T-cell (primary cell): ENCODE measurements at places on chromosomes 7 and 10. TPM values are rescaled to one million over a fixed set of nuclear protein-coding genes. Genes with fewer than 3 reads are reported as not detected.

DNA sequence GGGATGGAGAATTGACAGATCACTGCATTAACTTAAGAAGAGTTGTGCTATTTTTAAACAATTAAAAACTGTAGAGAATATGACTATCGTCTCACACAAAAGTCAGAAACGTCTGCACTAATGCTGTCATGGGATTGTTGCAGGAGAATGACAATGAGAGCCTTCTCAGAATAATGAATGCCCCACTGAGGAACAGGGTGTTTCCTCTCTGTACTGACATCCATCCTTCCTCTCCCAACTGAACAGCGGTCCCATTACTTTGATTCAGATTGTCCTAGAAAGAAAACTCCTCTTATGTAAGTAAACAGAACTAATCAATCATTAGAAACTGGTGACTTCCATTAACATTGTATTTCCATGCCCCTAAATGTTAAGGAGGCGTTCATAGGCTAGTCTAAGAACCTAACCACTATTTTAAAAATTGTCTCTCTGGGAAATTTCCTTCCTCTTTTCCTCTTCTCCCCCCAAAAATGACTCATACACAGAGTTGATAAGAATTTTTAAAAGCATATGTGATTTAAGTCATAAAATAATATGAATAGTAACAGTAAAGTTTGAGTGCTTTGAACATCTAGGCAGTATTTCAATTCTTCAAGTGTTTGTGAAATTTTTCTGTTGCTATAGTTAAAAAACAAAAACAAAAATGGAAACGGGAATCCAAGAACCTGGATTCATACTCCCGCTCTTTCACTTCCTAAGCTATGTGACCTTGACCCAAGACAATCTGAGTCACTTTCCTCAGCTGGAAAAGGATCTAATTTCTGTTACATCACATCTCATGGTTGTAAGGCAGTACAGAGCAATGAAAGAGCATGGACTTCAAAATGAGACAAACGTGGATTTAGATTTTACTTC, 12.7 kb upstream of the MACC1 start:
- H3K27me3 ChIP-seq, result no peaks in the 10 kb centered on the region
- DNase-seq, result no peak
- H3K4me1 ChIP-seq, result no peaks in the 10 kb centered on the region
- H3K36me3 ChIP-seq, result no peaks in the 10 kb centered on the region

GNGT1 gene
- not detected for total RNA-seq

- H3K27me3 ChIP-seq, result peaks cover 13% of the 10 kb centered on the region
- H3K36me3 ChIP-seq, result no peaks in the 10 kb centered on the region
- H3K4me1 ChIP-seq, result no peaks in the 10 kb centered on the region
- peak overlapping the region; percentile 29 for H3K27ac ChIP-seq
Observed at GRCh38 chr10:120987359-120987758, 136.2 kb downstream of the WDR11 start.

DNA sequence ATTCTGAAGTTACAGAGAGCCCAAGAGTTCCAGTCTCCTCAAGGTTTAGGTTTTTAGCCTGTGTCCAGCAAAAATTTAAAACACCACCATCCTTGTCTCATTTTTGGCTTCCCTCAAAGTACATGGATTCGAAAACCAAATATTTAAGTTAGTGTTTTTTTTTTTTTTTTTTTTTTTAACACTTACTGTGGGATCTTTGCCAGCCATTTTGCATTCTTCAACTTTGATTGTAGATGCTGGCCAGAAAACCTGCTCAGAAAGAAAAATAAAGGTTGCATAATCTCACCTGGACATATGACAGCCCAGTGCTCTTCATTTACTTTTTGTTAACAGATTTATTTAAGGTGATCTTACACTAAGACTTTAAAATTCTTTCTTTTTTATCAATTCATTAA, 91.6 kb downstream of the SEMA3C start:
- H3K4me3 ChIP-seq, result no peak overlapping the region
- H3K27me3 ChIP-seq, result no peaks in the 10 kb centered on the region
- no peaks in the 10 kb centered on the region for H3K4me1 ChIP-seq
- no peak overlapping the region for H3K27ac ChIP-seq
- no peaks in the 10 kb centered on the region for H3K36me3 ChIP-seq

MALRD1 gene
- not detected for total RNA-seq

A1CF gene
- 0.23 TPM for total RNA-seq

TMEM236 gene
- not detected for total RNA-seq

DNA sequence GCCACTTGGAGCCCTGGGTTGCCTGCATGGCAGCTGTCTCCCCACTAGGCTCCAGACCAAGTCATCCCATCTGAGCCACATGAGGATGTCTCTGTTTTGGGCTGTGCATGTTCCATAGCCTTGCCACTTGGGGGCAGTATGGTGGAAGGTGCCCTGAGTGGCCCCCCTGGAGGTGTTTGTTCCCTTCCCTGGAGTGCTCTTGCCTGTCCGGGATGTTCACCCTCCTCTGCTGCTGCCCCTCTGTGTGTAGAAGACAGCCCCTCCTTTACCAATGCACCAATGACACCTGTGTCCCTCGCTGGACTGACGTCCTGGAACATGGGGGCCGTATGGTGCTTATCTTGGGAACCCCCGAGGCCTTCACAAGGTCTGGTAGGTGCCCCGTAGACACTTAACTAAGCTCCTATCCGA, 100.2 kb downstream of the ACTR3B start:
- DNase-seq, result no peak
- no peaks in the 10 kb centered on the region for H3K27me3 ChIP-seq
- H3K4me1 ChIP-seq, result no peaks in the 10 kb centered on the region
- no peaks in the 10 kb centered on the region for H3K36me3 ChIP-seq
- no peak overlapping the region for H3K4me3 ChIP-seq

OPN1SW gene
- not detected for total RNA-seq

DNA sequence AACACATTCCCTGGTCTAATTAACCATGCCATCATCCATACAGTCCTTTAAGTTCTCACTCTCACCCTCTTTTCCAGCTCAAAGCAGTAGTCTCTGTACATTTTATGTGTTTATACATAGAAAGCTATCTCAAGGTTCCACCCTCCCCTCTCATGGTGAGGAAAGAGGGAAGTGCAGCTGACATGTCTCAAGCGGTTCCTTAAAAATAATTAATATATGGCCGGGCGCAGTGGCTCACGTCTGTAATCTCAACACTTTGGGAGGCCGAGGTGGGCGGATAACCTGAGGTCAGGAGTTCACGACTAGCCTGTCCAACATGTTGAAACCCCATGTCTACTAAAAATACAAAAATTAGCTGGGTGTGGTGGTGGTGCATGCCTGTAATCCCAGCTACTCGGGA, 36.7 kb downstream of the ZC3HAV1 start:
- no peak for DNase-seq
- H3K36me3 ChIP-seq, result peaks cover 89% of the 10 kb centered on the region

CTNNA3 gene
- not detected for total RNA-seq

DNA sequence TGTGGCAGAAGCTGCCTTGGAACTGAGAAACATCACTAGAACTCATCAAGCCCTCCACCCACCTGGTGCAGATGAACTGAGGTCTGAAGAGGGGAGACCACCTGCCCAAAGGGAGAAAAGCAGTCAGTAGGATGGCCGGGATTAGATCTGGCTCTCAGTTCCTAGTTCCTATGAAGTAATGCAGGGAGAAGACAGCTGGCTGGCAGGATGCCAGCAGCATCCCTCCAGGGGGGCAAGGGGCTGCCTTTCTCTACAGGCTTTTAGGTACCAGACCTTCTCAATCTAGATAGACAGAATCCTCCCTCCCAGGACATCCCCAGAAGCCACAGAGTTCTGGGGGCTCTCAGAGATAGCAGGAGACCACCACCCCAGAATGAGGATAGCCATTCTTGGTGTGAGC, 7.8 kb downstream of the CRHR2 start:
- peaks cover 4% of the 10 kb centered on the region for H3K27me3 ChIP-seq
- no peaks in the 10 kb centered on the region for H3K36me3 ChIP-seq
- no peak overlapping the region for H3K27ac ChIP-seq
- H3K4me3 ChIP-seq, result no peak overlapping the region
- no peaks in the 10 kb centered on the region for H3K4me1 ChIP-seq
- no peak for DNase-seq

- H3K27ac ChIP-seq, result no peak overlapping the region
- H3K27me3 ChIP-seq, result no peaks in the 10 kb centered on the region
- H3K36me3 ChIP-seq, result no peaks in the 10 kb centered on the region
Observed at GRCh38 chr7:31720366-31720765, 33.4 kb downstream of the PPP1R17 start.

OR2A42 gene
- not detected for total RNA-seq

SLC26A5 gene
- not detected for total RNA-seq

- H3K27ac ChIP-seq, result no peak overlapping the region
- H3K4me1 ChIP-seq, result peaks cover 18% of the 10 kb centered on the region
- H3K27me3 ChIP-seq, result no peaks in the 10 kb centered on the region
- H3K36me3 ChIP-seq, result no peaks in the 10 kb centered on the region
Observed at GRCh38 chr10:96840841-96841518, 8.9 kb downstream of the LCOR start.

CAMK2B gene
- total RNA-seq, result not detected

GRCh38 chr10:21482821-21483220, 42.7 kb downstream of the SKIDA1 start:
- no peak overlapping the region for H3K27ac ChIP-seq
- no peak overlapping the region for H3K4me3 ChIP-seq
- no peaks in the 10 kb centered on the region for H3K4me1 ChIP-seq
- H3K27me3 ChIP-seq, result no peaks in the 10 kb centered on the region
- DNase-seq, result no peak

DNA sequence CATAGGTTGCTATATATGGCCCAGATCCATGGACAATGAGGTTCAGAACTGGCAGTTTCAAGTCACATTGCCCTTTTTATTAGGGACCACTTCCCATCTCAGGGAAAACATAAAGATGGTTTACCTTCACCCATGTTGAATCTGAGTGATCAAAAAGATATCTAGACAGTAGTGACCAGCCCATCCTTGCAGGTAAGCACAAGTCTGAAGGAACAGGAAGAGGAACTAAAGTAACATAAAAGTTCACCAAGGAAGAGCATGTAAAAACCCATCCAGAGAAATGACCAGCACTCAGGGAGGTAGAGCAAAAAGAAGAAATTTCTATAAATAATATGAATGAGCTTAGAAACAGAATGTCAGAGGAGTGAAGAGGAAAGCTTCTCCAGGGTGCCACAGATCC, 382.5 kb downstream of the PARD3 start:
- no peak overlapping the region for H3K27ac ChIP-seq
- H3K4me3 ChIP-seq, result no peak overlapping the region
- no peak for DNase-seq
- H3K36me3 ChIP-seq, result no peaks in the 10 kb centered on the region

DNA sequence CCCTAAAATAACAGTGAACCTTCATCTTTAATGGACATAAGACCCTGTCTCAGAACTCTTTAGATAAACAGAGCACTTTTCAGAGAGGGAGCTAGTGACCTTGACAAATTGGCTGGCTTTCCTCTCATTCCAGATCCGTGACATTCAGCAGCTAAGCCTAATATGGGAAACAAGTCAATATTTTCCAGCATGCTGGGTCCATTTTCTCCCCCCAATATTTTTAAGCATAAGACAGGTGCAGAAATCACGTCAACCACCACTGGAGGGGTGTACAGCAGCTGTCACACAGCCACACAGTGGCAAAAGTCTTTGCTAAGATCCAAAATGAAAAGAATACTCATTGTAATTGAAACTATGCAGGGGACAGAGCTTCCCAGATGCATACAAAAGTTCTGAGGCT, 26.1 kb downstream of the LRRTM3 start:
- no peak overlapping the region for H3K27ac ChIP-seq
- H3K27me3 ChIP-seq, result no peaks in the 10 kb centered on the region

DNA sequence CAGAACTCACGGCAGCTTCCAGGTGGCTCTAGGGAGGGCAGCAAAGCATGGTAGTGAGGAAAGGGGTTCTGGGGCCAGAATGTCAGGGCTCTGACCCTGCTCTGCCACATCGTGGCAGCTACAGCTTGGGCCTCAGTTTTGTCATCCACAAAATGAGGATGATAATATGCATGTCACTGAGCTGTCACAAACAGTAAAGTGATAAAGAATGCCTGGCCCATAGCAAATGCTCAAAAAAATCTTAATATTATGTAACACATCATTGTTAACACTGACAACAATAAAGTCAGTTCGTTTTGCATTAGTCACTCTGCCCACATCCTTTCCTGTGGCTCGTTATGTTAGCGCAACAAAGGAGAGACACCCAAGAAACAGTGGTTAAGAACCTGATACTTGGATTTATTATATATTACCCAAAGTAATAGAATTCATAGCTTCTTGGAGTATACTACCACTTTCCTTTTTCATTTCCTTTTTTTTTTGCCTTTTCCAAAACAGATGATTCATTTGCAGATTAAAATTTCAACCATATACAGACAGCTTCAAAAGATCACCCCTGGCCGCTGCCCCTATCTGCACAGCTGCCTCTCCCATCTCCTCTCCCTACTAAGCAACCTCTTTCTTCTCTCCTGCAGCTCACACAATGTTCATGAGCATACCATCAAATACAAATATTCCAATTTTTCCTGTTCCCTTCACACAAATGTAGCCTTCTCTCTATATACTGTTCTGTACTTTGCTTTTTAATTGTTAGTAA, 45.5 kb upstream of the DDC start:
- peak overlapping the region; percentile 77 for H3K27ac ChIP-seq
- H3K27me3 ChIP-seq, result no peaks in the 10 kb centered on the region

GRCh38 chr10:53836638-53837037, 964.4 kb downstream of the PCDH15 start:
- no peak overlapping the region for H3K27ac ChIP-seq
- no peaks in the 10 kb centered on the region for H3K4me1 ChIP-seq
- H3K27me3 ChIP-seq, result no peaks in the 10 kb centered on the region
- H3K36me3 ChIP-seq, result no peaks in the 10 kb centered on the region

DNA sequence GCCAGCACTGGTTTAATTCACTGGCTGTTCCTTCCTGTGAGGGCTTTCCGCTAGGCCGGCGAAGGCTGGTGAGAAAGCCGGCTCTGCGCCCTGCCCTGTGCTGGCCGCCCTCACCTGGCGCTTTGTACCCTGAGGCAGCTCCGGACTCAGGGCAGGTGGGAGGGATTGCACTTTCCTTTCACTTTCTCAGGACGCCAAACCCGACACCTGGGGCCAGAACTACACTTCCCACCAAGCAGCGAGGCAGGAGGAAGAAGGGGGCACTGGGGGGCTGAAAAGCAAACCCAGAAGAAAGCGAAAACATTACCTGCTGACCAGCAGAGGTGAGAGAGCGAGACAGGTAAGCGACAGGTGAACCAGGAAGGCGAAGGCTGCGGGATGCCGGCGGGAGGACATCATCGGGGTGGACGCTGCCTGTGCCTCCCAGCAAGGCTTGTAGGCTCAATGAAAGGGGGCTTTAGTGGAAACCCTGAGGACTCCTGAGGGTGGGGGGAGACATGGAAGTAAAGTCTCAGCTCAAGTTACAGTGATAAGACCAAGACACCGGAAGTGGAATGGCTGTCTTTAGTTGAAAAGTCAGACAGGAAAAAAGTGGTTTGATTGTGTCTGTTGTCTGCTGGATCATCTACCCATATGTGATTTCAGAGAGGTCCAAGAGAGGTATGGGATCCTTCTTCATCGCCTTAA, at the start of gene RAB19:
TSS of gene RAB19 (plus strand) at position 181 of the 687 bp plus-strand sequence. CDS start 3,589 bp downstream, outside the sequence.
- peaks cover 5% of the 10 kb centered on the region for H3K4me1 ChIP-seq
- peak; percentile 29 for DNase-seq
- H3K4me3 ChIP-seq, result peak within 1 kb of the TSS; percentile 97
- H3K27ac ChIP-seq, result peak within 1 kb of the TSS; percentile 76
- H3K36me3 ChIP-seq, result peaks cover 7% of the 10 kb centered on the region
- H3K27me3 ChIP-seq, result no peaks in the 10 kb centered on the region

- peaks cover 28% of the 10 kb centered on the region for H3K4me1 ChIP-seq
- DNase-seq, result no peak
- peaks cover 4% of the 10 kb centered on the region for H3K36me3 ChIP-seq
- peak overlapping the region; percentile 13 for H3K27ac ChIP-seq
- H3K4me3 ChIP-seq, result no peak overlapping the region
Observed at GRCh38 chr7:116232920-116233319, 22.6 kb downstream of the TES start.
